Right renal pelvis (tissue), 4 donors: ENCODE measurements at places on chromosomes 4 and X.

- no peak for DNase-seq
Observed at GRCh38 chr4:71559957-71560571, 221.2 kb downstream of the SLC4A4 start.

- no peak for DNase-seq
Observed at GRCh38 chr4:612749-613125, 12.6 kb upstream of the PDE6B start.

- no peak for DNase-seq
Observed at GRCh38 chr4:153652051-153652784, 31.9 kb upstream of the TLR2 start.

DNA sequence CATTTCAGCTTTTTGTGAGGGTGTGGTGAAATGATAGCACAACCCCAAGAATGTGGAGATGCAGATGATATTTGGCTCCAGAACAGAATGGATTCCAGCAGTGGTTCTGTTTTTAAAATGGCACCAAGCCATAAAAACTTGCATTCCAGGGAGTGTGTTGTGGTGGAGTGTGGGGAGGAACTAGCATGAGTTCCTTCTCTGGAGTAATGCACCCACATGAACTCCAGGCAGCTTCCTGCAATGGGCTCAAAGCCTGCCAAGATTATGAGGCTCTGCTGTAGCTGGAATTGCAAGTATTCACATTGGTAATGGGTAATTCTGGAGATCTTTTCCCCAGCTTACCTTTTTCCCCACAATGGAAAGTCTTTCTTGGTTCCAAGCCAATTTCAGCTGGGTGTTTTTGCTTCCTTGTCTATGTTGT, 161.4 kb downstream of the RAB28 start:
- no peak for DNase-seq

DNA sequence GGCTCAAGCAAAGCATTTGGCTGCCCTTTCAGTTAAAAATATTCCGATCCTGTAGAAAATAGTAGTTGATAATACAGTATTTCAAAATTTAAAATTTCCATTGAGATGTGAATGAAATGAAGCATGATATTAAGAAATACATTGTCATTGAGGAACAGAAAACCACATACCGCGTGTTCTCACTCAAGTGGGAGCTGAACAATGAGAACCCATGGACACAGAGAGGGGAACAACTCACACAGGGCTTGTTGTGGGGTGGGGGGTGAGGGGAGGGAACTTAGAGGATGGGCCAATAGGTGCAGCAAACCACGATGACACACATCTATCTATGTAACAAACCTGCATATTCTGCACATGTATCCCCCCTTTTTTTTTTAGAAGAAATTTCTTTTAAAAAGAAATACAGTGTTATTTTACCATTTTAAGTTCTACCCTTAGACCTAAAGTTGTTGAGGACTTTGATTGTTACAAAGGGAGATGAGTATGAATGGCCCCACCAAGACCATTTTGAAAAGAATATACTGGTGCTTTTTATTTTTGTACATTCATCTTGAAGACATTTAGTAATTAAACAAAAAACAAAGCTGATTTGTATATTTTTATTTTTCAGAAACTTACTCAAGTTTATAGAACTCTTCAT, 52.0 kb upstream of the IL13RA1 start:
- DNase-seq, result no peak
